ENCODE measurements at places on chromosomes 1 and 21.

DNA sequence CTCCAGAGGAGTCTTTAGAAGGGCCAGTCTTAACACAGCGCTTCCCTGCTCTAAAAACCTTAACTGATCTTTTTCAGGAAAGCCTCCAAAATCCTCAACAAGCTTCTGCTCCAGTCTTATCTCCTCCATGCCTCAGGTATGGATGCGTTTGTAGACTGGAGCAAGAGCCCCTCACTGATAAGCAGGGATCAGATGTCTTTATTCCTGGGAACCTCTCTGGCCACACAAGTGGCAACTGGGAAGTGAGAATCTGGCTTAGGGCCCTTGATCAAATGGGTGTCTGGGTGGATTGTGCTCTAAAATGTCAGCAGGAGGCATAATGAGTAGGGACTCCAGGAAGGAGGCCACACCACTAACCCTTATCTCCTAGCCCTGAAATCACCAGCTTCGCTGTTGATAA lies 1.4 kb downstream of the ZBTB8A start:
- no peak for DNase-seq

GRCh38 chr1:41851589-41851988 lies 67.1 kb downstream of the HIVEP3 start:
- DNase-seq = no peak

GRCh38 chr1:38962560-38962959 lies 20.9 kb upstream of the RHBDL2 start:
- no peak for DNase-seq

DNA sequence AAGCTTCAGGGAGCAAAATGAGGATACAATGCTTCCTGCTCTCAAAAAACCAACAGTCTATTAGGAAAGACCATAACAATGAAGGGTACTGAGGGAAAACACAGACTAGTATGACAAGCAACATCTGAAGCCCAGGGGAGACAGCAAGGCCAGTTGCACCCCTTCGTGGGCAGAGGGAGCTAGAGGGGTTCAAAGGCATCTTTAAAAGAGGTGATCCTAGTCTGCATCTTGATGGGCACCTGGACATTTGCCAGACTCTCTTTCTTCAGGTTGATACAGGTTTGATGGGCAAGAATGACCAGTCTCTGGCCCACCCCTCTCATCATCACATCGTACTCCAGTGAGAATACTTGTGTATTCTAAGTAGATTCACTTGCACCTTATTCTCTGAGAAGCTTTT lies 177.7 kb downstream of the VAV3 start:
- peak; percentile 26 for DNase-seq

DNA sequence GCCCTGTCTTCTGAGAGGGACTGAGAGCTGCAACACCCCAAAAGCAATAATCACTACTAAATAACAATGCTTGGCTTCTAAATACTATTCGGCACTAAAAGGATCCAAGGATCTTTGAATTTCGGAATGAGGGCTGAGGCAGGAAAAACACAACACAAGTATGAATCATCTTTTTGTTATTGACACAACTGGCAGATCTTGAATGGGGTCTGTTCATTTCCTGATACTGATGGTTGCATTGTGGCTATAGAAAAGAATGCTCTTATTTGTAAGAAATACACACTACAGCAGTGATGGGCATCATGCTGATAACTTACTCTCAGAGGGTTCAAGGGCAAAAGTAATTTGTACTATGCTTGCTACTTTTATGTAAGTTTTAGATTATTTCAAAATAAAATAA lies 149.2 kb upstream of the PLD5 start:
- no peak for DNase-seq

- no peak for DNase-seq
Observed at GRCh38 chr21:8991088-8991907, 1530.1 kb upstream of the TPTE start.

GRCh38 chr1:17196496-17197185 lies 8.3 kb upstream of the PADI1 start:
- DNase-seq = no peak

DNA sequence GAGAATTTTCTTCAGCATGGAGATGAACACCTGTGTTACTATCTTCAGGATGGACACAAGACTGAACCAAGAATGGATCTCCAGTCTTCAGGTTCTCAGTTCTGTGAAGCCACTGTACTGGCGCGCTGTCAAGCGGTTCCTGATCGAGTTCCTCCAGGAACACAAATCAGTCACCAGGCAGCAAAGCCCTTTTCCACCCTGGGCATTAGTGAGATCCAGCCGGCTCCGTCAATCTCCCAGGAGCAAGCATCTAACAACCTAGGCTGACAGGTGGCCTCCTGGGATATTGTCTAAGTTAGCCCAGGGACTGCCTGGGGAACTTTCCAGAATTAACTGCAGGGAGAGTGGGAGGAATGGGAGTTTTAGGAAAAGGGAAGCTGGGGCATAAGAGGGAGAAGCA lies 9.7 kb upstream of the IGFN1 start:
- DNase-seq = no peak

DNA sequence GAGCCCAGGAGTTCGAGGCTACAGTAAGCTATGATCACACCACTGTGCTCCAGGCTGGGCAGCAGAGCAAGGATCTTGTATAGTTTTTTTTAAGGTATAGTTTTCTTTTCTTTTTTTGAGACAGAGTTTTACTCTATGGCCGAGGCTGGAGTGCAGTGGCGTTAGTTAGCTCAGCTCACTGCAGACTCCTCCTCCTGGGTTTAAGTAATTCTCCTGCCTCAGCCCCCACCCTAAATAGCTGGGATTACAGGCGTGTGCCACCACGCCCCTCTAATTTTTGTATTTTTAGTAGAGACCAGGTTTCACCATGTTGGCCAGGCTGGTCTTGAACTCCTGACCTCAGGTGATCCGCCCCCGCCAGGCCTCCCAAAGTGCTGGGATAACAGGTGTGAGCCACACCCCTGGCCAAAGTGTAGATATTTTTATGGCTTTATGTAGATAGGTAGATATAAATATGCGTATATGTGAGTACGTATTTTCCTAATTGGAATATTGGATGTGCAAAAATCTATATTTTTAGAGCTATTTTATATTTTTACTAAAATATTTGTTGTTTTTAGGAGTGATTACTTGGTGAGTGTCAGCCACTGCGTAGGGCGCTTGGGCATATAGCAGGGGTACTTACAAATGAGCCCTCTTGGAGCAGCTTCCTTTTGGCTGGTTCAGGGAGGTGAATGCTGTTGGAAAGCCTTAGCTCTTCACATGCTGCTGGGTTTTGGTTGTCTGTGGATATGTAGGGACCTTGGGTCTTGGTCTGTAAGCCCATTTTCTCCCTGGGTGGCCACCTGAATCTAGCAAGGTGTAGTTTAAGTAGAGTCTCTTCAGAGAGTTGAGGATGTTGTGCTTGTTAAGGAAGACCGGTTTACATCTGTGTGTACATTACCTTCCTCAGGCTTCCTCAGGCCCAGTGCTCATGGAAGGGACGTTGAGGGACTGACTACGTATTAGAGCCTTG lies 9.5 kb downstream of the KDM4A start:
- DNase-seq = no peak

GRCh38 chr21:31476263-31477022 lies 132.4 kb upstream of the TIAM1 start:
- no peak for DNase-seq

GRCh38 chr1:109228167-109228566 lies 14.4 kb downstream of the SARS1 start:
- DNase-seq = no peak

DNA sequence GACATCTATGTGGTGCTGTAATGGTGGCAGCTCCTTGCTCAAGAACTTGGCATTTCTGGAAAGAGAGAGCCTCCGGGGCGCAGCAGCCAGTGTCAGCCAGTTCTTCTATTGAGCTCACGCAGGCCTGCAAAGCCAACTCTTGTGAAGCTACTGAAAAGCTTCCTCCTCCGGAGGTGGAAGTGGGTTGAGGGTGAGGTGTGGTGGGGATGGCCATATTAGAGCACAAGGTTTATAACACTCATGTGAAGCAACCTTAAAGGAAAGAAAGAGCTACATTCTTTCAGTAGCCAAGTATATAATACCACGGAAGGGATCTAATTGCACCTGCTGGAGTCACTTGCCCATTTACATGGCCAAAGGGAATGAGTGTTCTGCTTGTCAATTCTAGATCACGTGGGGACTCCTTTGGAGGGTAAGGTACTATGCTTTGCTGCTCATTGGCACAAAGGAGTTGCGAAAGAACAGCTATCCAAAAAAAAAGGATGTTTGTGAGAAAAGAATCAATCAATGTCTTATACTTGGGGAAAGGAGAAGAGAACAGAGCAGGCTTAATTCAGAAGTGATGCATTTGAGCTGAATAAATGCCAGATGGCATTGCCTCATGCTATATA lies 18.3 kb upstream of the MAP10 start:
- no peak for DNase-seq

DNA sequence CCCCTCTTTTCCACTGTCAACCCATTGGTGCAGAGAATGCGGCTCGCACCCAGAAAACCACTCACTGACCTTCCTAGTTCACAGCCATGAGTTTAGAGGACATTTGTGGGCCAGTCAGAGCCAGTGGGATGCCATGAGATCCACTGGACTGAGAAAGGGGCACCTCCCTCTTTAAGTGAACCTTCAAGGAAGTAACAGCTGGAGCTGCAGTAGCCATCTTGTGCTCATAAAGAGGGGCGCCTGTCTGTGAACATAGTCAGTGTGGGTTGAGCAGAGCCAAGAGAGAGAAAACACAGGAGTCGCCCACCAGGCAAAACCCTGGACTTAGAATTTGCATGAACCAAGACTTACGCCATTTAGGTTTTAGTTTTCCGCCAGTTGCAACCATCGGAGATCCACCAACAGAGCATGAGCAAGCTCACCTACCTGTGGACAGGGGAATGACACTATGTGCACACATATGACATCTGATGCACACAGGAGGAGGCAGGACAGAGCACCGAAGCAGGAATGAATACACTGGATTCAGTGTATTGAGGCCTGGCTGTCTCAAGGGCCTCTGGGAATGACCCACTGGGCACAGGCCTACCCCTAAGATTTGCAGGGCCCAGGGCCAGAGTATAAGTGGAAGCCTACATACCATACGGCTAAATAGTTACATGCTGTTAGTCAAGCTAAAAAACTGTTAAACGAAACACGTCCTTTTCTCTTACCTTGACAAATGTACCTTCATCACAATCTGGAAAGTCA lies 151.6 kb downstream of the GRIK3 start:
- DNase-seq = no peak

- DNase-seq = no peak
Observed at GRCh38 chr21:14878971-14879370, 185.8 kb downstream of the NRIP1 start.

- no peak for DNase-seq
Observed at GRCh38 chr21:31447505-31447904, 103.4 kb upstream of the TIAM1 start.

- DNase-seq = no peak
Observed at GRCh38 chr1:54549181-54549924, 1.3 kb downstream of the ACOT11 start.

- no peak for DNase-seq
Observed at GRCh38 chr1:230711245-230711644, 2.7 kb downstream of the AGT start.

DNA sequence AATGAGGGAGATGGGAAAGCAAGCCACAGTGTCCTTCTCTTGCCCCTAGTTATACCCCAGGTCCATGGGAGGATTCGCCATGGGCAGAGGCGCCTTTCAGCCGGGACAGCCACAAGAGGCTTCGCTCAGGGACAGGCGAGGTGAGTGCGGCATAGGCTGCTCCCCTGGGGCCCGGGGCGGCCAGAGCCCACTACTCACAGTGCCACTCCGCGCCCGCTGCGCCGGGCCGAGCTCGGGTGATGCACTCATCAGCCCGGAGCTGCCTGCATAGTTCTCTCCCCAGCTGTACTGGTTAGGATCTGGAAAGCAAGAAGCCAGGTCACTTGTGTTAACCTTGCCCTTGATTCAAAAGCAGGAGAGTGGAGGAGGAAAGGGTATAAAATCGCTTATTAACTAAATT lies 8.4 kb downstream of the PANK4 start:
- no peak for DNase-seq

DNA sequence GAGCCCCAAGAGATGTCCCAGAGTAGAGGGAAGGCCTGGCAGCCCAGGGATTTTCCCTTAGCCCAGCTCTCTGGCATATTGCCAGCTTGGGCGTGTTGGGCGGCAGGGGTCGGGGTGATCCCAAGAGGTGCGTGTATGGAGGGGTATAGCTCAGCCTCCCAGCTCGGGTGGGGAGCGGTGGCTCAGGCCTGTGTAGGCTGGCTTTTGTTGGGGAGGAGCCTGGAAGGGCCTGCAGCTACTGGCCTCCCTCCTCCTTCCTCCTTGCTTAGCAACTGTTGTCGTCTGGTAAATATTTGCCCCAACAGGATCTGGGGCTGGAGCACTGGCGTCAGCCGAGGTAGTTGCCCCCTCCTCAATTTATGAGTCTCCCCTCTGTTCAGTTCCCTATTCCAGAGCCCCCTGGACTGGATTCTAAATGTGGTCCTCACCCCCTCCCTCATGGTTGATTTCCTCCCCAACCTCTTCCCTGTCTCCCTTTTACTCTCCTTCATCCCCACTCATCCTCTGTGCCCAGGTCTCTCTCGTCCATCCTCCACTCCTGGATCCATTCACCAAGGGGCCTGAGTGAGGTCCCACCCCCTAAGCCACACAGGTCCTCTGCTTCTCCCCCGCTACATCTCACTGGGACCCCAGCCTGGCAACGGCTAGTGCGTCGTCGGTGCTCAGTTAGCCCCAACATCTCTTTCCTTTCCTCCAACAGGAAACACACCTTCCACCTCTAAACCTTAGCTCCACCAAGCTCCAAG lies 10.3 kb upstream of the LMNA start:
- DNase-seq = peak; percentile 86

- no peak for DNase-seq
Observed at GRCh38 chr1:238242181-238242580, 351.5 kb upstream of the ZP4 start.

- no peak for DNase-seq
Observed at GRCh38 chr1:9716404-9717192, 65.1 kb downstream of the PIK3CD start.

- DNase-seq = no peak
Observed at GRCh38 chr1:188668083-188668482, 1809.6 kb downstream of the BRINP3 start.

DNA sequence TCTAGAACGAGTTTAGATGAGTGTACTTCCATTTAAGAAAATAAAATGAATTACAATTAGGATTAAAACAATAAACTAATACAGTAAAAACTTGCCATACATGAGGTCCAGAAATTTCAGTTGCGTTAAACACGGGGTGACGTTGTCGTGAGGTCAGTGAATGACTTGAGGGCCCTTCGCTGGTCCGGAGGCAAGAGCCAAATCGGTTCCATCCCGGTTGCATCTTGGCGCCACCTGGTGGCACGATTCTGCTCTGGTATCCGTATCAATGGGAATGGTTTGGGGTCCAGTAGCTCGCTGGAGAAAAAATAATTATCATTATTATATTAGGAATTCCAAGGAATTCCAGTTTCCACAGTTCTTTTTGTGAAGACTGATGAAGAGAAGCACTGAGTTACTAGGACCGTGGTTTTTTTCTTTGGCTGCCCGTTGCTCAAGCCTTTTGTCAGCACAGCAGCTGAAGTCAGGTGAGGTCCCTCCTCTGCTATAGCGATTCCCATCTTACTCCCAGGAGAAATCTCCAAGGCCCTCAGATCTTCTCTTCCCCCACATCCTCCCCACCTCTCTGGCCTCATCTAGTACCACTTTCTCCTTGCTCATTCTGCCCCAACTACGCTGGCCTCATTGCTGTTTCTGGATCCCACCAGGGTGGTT lies 161.4 kb downstream of the SLC35F3 start:
- DNase-seq = peak; percentile 53

Measured in CD4-positive, alpha-beta T cell treated with Interleukin-2 at 100 ng/mL for 4 hours (primary cell).